NCI-H510A treated with DMSO at 0.1 percent for 48 hours (cell line): ENCODE measurements at places on chromosomes 3 and 15.

GRCh38 chr3:98791341-98792325 is 28.5 kb downstream of the ST3GAL6 start:
- DNase-seq, result no peak

GRCh38 chr3:8875836-8876235 is 87.4 kb downstream of the RAD18 start:
- no peak for DNase-seq

DNA sequence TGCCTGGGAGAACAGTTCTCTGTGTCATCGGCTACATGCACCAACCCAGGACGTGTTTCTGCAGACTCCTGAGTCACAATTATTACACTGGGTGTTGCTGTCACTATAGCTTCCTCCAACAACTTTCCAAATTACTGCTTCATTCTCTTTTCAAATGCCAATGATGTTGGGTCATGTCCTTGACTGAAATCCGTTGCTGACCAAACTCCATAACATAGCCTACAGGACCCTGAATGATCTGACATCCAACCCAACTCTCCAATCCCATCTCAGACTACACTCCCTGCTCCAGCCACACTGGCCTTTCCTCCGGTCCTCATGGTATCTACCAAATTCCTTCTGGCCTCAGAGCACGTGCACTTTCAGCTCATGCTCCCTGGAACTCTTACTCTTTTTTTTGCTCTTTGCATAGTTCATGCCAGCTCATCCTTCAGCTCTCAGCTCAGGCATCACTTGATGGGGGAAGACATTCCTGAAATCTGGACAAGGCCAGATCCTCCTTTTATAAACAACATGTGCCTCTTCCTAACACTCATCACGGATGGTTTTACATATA is 108.8 kb upstream of the PTPRG start:
- no peak for DNase-seq

DNA sequence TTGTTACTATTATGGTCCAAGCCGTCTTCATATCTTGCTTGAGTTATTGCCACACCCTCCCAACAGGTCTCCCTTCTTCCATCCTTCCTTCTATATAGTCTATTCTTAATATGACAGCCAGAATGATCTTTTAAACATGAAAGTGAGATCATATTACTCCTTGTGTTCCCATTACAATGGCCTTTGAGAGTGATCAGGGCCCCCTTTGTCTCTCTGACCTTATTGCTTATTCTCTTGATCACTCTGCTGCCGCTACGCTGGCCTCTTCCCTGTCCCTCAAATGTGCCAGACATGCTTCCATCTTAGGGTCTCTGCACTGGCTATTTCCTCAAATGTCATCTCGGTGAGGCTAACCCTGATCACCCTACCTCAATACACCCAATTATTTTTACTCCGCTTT is 38.1 kb downstream of the UBE2E2 start:
- no peak for DNase-seq

- DNase-seq, result peak; percentile 66
These were observed 95.4 kb downstream of the PLOD2 start for GRCh38 chr3:146065573-146066006.

- no peak for DNase-seq
These were observed 82.5 kb downstream of the ATP10A start for GRCh38 chr15:25780479-25781255.

DNA sequence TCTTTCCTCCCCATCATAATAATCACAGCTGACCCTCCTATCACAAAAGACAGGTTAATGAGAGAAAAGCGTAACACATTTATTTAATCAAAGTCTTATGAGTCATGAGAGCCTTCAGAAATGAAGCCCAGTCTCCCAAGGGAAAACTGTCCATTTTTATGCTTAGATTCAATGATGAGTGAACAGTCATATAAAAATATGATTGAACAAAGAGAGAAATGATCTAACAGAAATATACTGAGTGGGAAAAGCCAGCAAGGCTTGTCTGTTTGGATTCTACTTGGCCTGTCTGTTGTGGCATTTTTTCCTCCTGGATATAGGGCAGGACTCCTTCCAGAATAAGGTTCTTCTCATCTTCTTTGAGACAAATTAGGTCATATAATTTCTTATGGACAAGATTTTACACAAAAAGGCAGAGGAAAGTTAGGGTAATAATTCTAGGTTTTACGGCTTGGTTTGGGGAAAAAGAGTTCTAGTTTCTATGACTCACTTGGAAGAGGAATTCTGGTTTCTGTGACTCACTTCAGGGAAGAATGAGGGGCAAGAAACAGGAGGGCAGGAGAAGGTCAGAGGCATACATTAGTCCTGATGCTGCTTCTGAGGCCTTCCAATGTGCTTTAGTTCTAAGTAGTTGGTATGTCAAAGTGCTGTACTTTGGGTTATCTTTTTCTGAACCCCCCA is 534.2 kb downstream of the ZIC1 start:
- no peak for DNase-seq

DNA sequence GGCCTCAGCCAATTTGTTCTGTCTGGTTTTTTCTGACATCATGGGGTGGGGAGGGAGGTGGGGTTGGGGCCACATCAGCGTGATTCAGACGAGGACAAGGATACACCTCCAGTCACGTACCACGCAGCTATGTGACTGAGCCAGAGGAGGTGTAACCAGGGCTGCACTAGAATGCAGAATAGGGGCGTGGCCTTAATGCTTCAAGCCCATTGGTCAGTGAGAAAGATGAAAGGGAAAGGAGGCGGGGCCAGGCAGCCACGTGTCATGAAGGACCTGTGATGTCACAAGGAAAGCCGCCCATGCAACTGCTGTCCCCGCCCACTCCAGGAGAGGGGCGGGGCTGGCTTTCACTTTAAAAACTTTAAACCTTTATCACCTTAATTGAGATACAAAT is at the start of gene GOLGA6L2:
GOLGA6L2 (minus strand) TSS at position 137 of the 394 bp plus-strand sequence; CDS start at position 75, 62 bp downstream.
- DNase-seq, result no peak

DNA sequence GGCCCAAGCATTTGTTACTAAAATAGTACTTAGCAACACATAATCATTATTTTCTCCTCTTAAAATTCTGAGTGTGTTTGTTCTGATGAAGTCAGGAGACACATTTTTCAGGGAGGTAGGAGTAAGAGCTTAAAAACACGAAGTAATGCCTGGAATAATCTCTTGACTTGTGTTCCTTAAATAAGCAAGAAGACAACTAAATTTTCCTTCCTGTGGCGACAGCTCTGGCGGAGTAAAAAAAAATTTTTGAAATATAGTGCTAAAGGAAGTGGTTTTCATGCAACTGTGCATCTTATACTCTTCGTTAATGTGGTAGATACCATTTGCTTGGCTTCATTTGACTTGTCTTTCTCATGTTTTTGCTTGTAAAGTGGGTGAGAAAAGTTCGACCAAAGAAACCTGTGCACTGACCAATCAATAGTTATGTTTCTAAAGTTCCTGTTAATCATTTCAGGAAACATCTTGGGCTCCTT is 11.1 kb upstream of the MBNL1 start:
- DNase-seq, result no peak

DNA sequence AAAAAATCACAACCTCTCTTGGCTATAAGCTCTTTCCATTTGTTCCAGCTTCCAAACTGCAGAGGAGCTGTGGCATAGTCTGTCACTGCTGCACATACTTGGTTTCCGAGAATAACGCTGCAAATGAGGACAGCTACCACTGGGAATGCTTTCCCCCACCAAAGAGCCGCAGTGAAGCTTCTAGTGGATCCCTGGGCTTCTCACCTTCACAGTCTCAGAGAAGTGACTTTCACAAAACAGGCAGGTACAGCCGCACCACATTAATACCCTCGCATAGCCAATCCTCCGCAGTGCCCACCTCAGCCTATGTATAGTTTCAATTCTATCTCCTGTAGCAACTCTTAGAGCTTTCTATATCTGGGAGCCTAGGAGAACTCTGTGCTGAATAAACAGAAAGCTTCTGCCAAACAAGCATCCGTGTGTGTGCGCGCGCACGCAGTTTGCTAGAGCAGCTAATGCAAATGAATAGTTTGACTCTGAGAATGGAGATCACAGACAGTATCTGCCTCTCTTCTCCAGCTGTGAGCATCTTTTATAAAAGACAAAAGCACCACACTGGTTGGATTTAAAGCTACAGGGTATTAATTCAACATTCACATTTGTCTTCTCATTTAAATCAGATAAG is 81.9 kb upstream of the PLXND1 start:
- DNase-seq, result peak; percentile 95

- DNase-seq, result no peak
These were observed 67.8 kb downstream of the GPR176 start for GRCh38 chr15:39852250-39852649.

DNA sequence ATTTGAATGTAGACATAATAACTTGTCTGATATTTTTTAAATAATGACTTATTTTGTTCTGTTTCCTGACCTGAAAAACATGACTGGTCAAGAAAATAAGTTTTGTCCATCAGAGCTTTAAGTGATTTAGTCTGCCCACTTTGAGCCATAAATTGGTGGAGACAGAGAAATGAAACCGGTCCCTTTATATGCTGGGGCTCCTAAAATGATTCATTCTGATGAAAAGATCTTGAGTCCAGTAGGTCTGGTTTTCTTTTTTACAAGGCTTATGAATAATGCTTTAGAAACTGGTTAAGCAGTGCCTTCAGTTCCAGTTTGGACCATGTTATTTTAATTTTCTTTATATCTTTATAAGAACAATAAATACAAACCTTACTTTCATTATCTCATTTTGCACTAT is 293.2 kb downstream of the DIPK2A start:
- no peak for DNase-seq

- DNase-seq, result no peak
These were observed 17.5 kb downstream of the LSG1 start for GRCh38 chr3:194654443-194654842.

- DNase-seq, result no peak
These were observed 57.8 kb downstream of the MAP3K13 start for GRCh38 chr3:185420762-185421161.

GRCh38 chr3:175411405-175411804 is 552.3 kb downstream of the NAALADL2 start:
- no peak for DNase-seq

DNA sequence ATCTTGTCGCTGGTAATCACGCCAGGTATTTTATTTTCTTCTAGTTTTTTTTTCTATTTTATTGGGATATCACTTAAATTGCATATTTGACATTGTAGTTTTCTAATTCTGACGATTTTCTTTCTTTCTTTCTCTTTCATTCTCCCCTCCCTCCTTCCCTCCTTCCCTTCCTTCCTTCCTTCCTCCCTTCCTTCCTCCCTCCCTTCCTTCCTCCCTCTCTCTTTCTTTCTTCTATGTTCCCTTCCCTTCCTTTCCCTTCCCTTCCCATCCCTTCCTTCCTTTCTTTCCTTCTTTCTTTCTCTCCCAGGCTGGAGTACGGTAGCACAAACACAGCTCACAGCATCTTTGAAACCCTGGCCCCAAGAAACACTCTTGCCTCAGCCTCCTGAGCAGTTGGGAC is 100.6 kb upstream of the BCL6 start:
- no peak for DNase-seq

DNA sequence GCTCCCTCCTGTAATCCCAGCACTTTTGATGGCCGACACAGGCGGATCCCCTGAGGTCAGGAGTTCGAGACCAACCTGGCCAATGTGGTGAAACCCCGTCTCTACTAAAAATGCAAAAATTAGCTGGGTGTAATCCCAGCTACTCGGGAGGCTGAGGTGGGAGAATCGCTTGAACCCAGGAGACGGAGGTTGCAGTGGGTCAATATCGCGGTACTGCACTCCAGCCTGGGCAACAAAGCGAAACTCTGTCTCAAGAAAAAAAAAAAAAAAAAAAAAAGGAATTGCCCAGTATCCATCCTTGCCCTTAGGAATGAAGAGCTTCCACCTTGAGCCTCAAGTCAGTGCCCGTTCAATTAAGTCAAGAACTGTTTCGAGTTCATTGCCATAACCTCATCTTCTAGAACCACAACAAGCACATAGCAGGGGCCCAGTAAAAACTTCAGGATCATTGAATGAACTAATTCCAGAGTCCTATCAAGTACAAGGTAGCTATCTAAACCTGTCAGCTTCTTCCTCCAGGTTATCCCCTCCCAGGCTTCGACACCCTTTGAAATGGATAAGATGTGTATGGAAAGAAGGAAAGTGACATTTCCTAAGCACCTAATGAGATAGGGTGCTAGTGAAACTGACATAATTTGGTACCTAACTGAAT is 826 bp downstream of the DBR1 start:
- DNase-seq, result no peak

GRCh38 chr3:39485547-39485946 is 18.1 kb downstream of the MOBP start:
- no peak for DNase-seq
